Stimulated activated CD8-positive, alpha-beta memory T cell treated with anti-CD3 and anti-CD28 coated beads, Interleukin-4, amount 100 ng/mL, for 4 hours (primary cell): ENCODE measurements at places on chromosomes 1 and 21.

DNA sequence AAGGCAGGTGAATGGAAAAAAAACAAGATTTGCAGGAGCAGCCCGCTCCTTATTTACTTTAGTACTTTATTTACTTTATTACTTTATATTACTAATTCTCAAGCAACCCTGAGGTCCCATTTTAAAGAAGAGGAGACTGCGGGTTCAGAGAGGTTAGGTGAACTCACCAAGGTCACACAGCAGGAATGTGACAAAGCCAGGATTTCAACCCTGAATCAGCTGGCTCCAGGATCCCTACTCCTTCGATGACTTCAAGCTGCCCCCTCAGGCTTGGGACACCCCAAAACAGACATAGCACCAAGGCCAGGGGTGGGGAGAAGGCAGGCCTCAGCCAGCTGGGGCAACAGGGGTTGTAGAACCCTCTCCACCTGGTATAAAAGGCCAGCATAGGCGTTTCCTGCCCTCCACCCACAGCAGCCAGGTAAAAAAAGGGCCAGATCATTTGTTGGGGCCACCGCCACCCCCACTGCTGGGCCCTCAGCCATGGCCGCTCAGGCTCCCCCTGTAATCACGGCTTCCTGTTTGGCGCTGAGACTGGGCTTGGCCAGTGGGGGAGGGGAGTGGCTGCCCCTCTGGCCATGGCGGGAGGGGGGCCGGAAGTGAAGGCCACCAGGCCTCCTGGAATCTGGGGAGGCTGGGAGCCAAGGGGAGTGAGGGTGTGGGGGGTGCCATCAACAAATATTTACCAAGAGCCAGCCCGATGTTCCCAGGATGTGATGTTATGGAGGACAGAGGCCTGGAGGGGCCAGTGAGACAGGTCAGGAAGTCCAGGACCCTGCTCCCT lies 6.6 kb downstream of the SDC3 start:
- DNase-seq: no peak

DNA sequence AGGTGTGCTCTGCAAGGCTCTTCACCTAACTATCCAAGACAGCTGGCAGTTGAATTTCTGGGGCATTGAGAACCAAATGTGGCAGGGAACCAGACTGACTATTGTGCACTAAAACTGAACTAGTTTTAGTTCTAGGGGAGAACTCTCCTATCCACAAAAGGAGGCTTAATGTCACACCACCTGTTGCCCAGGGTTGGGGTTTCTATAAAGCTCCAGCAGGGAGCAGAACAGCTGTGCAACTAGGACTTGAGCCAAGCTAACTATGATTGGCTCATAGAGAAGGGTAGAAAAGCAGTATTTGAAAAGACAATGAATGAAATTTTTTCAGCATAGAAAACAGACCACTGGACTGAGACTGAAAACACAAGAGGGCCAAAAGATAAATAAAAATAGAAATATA lies 53.3 kb upstream of the FGGY start:
- no peak for DNase-seq

DNA sequence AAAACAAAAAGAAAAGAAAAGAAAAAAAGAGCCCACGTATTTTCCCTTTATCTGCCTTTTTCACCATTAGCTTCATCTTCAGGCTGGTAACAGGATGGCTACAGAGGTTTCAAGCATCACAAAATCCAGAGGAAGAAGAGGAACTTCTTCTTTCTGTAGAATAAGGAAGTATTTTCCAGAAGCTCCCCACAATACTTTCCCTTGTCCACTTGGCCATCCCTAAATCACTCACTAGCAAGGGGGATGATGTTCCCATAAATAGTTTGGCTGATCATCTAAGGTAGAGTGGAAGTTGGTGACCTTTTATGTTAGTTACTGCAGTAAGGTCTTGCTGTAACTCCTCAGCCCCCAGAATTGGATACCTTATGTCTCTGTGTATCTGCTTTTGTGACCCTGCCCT lies 45.1 kb upstream of the RNF11 start:
- DNase-seq: no peak

DNA sequence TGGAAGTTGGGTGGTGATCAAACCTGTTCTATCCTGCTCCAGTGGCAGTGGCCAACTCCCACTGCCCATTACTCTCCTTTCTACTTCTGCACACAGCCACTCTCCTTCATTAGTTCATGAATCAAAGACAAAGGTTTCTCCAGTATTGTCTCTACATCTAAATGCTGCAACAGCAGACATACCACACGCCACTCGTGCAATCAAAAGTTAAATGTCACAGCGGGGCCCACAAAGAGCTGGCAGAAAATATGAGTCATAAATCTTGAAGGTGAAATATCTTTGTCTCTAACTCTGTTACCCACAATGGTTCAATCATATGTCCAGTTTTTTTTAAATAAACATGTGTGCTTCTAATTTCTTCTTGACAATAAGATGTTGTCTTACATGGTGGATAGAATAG lies 13.3 kb downstream of the APCS start:
- no peak for DNase-seq

- DNase-seq: no peak
Observed at GRCh38 chr1:119655154-119655553, 7.1 kb upstream of the ZNF697 start.

- DNase-seq: no peak
Observed at GRCh38 chr1:212791261-212791675, 309 bp downstream of the NSL1 start.

DNA sequence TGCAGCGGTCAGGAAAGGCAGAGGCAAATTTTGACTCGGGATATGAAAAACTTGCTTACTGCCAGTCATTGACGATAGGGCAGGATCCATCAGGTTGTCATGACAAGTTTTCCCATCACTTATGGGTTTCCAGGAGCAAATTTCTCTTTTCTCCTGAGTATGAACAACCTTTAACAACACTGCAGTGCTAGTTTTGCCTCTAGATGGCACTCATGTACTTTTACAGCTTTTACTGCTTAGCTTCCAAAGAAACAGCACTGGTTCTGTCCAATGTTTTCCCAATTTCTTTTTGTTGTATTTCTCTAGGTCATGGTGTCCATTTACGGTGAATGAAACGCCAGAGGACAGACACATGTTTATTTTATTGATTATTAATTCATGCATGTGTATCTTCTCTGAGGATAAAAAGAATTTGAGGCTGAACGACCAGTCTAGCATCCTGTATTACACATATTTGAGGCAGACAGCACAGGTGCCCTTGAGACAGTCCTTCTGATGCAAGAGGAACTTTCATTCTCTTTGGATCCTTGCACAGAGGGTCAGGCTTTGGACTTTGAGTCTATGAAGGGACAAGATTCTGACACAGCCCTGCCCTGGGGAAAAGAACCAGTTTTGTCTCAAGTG lies 112.3 kb upstream of the TRABD2B start:
- DNase-seq: no peak

GRCh38 chr1:27220096-27220495 lies 14.3 kb upstream of the WDTC1 start:
- no peak for DNase-seq

- no peak for DNase-seq
Observed at GRCh38 chr1:22778862-22779520, 68.4 kb downstream of the EPHB2 start.

DNA sequence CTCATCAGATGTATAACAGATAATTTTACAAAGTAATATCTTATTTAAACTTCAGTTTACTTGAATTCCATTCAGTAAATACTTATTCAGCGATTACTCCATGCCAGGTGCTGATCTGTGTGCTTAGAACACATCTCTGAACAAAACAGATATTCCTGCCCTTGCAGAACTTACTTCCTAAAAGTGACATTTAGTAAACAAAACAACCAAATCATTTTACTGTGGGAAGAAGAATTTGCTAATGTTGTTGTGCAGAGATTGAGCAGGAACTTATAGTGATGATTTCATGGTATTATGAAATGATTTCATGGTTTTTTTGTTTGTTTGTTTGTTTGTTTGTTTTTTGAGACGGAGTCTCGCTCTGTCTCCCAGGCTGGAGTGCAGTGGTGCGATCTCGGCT lies 39.3 kb upstream of the WLS start:
- no peak for DNase-seq

DNA sequence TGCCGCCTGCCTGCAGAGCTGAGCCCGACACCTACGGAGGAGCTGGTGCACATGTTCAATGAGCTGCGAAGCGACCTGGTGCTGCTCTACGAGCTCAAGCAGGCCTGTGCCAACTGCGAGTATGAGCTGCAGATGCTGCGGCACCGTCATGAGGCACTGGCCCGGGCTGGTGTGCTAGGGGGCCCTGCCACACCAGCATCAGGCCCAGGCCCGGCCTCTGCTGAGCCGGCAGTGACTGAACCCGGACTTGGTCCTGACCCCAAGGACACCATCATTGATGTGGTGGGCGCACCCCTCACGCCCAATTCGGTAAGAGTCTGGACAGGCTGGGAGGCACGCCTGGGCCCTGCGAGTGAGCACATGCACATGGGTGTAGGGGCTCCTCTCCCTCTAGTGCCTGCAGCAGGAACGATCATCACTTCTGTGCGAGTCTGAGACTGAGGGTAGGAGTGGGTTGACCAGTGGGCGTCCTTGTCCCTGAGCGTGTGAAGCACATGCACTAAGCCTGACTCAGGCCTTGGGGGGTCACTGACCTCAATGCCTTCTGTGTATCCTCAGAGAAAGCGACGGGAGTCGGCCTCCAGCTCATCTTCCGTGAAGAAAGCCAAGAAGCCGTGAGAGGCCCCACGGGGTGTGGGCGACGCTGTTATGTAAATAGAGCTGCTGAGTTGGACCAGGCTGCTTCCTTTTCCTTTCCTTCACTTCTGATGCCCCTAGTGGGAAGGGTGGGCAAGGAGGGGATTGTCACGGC lies 6.9 kb downstream of the DMAP1 start:
- no peak for DNase-seq
